Smooth muscle cell of the umbilical artery (primary cell): ENCODE measurements at places on chromosomes 5 and 9. TPM values are rescaled to one million over a fixed set of nuclear protein-coding genes. Genes with fewer than 3 reads are reported as not detected.

The IL9 gene
- not detected in 2 replicates for total RNA-seq

The CFAP90 gene
- total RNA-seq = 0.23 and 0.30 TPM in 2 replicates

The IRX1 gene
- total RNA-seq = not detected in 2 replicates

The LHX3 gene
- total RNA-seq = not detected in 2 replicates

The ANKRD33B gene
- total RNA-seq = 1.2 and 2.4 TPM in 2 replicates

The ACTBL2 gene
- 0.89 and 1.4 TPM in 2 replicates for total RNA-seq

The LRRC26 gene
- total RNA-seq = not detected in 2 replicates

The DMRT3 gene
- total RNA-seq = not detected in 2 replicates

The EGR1 gene
- total RNA-seq = 2.1 and 2.7 TPM in 2 replicates

The WDR38 gene
- not detected in 2 replicates for total RNA-seq

The ITGA1 gene
- total RNA-seq = 107 and 365 TPM in 2 replicates

The BARHL1 gene
- total RNA-seq = not detected in 2 replicates

The DPYSL3 gene
- total RNA-seq = 263 and 416 TPM in 2 replicates

The PRDM9 gene
- total RNA-seq = not detected in 2 replicates

The OSMR gene
- total RNA-seq = 111 and 114 TPM in 2 replicates

The PRLR gene
- total RNA-seq = 0.55 and 0.89 TPM in 2 replicates

The NELFB gene
- 36.5 and 54.9 TPM in 2 replicates for total RNA-seq

The STPG3 gene
- not detected in 2 replicates for total RNA-seq

The SUSD3 gene
- 0.37 and 0.59 TPM in 2 replicates for total RNA-seq

The ZBED3 gene
- total RNA-seq = 1.3 and 1.5 TPM in 2 replicates

The TRIM36 gene
- total RNA-seq = 1.4 and 1.5 TPM in 2 replicates

The FAM169A gene
- total RNA-seq = under 0.01 and 0.74 TPM in 2 replicates

The ACTL7B gene
- total RNA-seq = not detected in 2 replicates

The CD14 gene
- total RNA-seq = 0.55 and 0.59 TPM in 2 replicates

The PPIC gene
- total RNA-seq = 70.4 and 142 TPM in 2 replicates

The EPB41L4A gene
- 0.89 and 3.2 TPM in 2 replicates for total RNA-seq

The KLF4 gene
- total RNA-seq = 1.5 and 4.3 TPM in 2 replicates
